Lower leg skin (tissue), 4 donors: ENCODE measurements at places on chromosomes 16 and 17.

DNA sequence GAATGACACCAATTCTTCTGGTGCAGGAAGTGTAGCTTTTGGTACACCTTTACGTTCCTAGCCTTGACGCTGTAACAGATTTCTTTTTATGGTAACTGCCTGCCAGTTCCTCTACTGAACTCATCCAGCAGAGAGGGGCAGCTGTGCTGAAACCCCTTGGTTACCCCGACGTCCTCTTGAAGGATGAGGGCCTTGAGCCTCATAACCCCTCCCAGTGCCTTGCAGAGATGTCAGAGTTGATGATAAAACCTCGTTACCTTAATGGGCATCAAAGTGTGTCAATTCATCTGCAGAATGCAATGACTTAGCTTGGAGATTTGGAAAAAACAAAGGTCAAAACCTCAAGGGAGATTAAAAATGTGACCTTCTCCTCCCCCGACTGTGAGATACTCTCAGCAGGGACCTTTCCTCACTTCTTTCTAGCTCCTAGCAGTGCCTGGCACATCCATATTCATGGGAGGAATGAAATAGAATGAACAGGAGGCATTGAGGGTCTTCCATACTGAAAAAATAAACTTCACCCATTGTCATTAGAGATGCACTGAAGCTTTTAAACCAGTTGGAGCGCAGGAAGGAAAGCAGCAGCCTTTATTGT is 69.2 kb downstream of the SDR42E1 start:
- no peak for DNase-seq

DNA sequence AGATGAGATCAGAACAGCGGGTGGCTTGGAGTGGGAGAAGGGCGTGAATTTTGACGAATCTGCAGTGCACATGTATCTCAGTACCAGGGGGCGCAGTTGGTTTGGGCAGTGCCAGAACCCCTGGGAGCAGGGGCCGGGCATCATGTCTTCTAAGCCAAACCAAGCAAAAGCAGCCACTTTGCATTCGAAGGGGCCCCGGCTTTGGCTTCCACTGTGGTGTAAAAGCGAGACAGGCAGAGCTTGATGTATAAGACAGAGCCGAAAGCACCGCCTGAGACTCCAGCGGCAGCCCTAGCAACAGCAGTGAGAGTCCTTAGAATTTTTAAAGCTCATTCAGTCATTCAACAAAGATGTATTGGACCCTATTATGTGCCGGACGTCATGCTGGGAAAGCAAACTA is 3.8 kb upstream of the XYLT1 start:
- DNase-seq = peak; percentile 87

GRCh38 chr17:40355123-40355803 is 9.3 kb downstream of the GJD3 start:
- no peak for DNase-seq

GRCh38 chr16:46621934-46622676 is 926 bp upstream of the SHCBP1 start:
- DNase-seq = no peak

GRCh38 chr16:23254338-23254737 is 47.8 kb upstream of the SCNN1B start:
- DNase-seq = no peak

DNA sequence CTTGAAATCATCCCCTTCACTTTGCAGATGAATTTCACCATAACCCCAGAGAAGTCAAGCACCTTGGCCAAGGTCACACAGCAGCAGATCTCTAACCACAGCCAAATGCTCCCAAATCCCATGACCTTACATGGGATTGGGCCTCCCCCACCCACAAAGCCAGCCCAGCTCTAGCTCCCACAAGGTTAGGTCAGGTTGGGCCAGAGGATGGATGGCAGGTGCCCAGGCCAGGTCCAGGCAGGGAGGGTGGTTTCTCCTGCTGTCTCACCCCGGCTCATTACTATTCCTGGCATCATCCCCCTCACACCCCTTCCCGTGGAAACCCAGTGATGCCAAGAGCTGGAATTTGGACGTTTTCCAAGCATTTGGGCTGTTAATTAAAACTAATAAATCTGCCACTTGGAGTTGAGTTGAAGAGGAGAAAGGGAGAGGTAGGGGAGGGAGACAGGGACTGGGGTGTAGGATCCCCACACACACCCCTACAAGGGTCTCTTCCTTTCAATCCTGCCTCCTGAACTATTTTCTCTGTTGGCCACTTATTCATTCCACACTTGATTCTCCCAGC is 181.6 kb downstream of the TMEM132E start:
- peak; percentile 76 for DNase-seq

DNA sequence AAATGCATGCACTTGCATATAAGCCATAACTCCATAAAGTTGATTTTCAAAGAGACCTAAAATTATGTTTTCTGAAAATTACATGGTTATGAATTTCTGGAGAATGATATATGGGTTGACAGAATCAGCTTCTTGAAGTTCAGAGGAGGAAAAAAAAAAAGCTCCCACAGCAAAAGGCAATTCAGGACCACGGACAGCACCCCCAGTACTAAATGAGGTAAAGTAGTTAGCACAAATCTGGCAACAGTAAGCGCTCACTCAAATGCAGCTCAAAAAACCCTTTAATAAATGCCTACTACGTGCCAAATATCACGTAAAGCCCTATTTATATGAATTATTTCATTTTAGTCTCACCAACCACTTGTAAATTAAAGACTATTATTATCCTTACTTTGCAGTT is 135.2 kb downstream of the SHISA9 start:
- DNase-seq = no peak

- no peak for DNase-seq
These were observed 112.0 kb upstream of the METRNL start for GRCh38 chr17:82967268-82968032.

GRCh38 chr17:45809499-45809898 is 25.4 kb downstream of the CRHR1 start:
- no peak for DNase-seq

DNA sequence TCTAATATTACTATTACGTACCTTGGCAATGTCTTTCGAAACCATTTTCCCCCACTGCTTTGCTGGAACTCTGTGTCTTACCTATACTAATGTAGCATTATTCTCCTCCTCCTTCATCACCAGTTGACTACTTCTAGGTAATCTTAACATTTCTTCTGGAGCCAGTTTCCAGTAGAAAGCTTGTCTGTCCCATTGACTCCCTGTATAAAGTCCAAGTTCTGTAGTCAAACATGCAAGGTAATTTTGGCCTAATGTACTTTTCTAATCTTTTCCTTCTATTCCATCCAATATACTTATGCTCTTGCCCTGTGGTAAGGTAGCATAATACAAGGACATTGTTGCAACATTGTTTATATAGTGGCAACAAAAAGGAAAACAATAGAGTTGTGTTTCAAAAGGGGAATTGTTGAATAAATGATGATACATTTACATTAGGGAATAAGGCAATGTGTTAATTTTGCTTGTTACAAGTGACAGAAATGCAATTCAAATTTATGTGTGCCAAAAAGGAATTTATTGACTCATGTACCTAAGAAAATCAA is 27.9 kb downstream of the OMG start:
- DNase-seq = no peak

DNA sequence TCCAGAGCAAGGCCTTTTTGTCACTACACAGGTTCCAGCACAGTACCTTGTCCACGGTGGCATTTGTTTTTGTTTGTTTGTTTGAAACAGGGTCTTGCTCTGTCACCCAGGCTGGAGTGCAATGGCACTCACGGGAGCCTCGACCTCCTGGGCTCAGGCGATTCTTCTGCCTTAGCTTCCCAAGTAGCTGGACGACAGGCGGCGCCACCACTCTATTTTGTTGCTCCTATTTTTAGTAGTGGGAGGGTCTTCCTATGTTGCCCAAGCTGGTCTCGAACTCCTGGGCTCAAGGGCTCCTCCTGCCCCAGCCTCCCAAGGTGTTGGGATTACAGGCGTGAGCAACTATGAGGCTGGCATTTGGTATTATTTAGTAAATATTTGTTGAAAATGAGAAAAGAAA is 10.3 kb downstream of the MRC2 start:
- no peak for DNase-seq
